ENCODE measurements at places on chromosomes 7 and 10. TPM values are rescaled to one million over a fixed set of nuclear protein-coding genes. Genes with fewer than 3 reads are reported as not detected.

NKX2-3 gene
- total RNA-seq, result not detected

TEX36 gene
- total RNA-seq, result not detected

MAGI2 gene
- 1.7 TPM for total RNA-seq

EGFR gene
- 358 TPM for total RNA-seq

NT5C3A gene
- 36.6 TPM for total RNA-seq
